ENCODE measurements at places on chromosomes 12 and 14. TPM values are rescaled to one million over a fixed set of nuclear protein-coding genes. Genes with fewer than 3 reads are reported as not detected.

- no peak overlapping the region for H3K4me3 ChIP-seq
- no peak overlapping the region for H3K27ac ChIP-seq
- no peaks in the 10 kb centered on the region for H3K27me3 ChIP-seq
- H3K36me3 ChIP-seq = peaks cover 4% of the 10 kb centered on the region
- no peaks in the 10 kb centered on the region for H3K4me1 ChIP-seq
- no peak for DNase-seq
Observed at GRCh38 chr12:65510007-65510406, 231.5 kb downstream of the MSRB3 start.

GRCh38 chr12:117098361-117099217 lies 627 bp downstream of the TESC start:
- no peak overlapping the region for H3K27ac ChIP-seq
- peaks cover 11% of the 10 kb centered on the region for H3K27me3 ChIP-seq
- H3K4me3 ChIP-seq = peak overlapping the region; percentile 76
- H3K36me3 ChIP-seq = no peaks in the 10 kb centered on the region
- peaks cover 3% of the 10 kb centered on the region for H3K4me1 ChIP-seq

DNA sequence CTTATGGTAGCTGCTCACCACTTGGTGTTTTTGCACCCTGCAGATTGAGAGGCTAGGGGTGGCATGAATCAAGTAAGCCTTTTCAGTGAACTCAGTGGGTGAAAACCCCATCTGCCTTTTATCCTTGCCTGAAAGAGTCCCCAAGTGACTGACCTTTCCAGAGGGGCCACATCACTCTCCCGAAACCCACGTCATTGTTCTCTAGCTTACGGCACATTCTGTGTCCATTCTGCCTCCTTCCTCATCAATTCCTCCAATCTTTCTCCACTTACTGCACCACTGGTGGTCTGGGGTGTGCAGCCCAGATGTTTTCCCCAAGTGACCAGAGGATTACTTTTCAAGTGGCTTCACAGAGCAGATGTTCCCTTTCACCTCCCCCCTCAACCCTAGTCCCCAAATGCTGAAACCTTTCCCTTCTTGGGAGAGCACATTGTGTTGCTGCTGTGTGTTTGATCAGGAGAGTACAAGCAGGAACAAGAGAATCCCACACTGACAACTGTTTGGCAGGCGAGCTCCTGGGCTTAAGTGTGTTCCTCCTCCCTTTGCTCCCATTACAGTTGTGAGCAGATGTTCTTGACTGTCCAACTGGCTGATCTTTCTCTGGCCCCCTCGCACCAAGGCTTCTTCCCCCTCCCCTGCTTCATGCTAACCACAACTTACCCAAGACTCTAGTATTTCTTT lies 138.0 kb upstream of the IGF1 start:
- no peaks in the 10 kb centered on the region for H3K27me3 ChIP-seq
- no peaks in the 10 kb centered on the region for H3K36me3 ChIP-seq

- H3K4me1 ChIP-seq = peaks cover 22% of the 10 kb centered on the region
- H3K36me3 ChIP-seq = no peaks in the 10 kb centered on the region
- peaks cover 4% of the 10 kb centered on the region for H3K27me3 ChIP-seq
- H3K4me3 ChIP-seq = no peak overlapping the region
Observed at GRCh38 chr12:125503128-125503527, 437.9 kb downstream of the AACS start.

- H3K27me3 ChIP-seq = no peaks in the 10 kb centered on the region
- H3K36me3 ChIP-seq = no peaks in the 10 kb centered on the region
- H3K4me1 ChIP-seq = no peaks in the 10 kb centered on the region
- no peak for DNase-seq
- H3K4me3 ChIP-seq = no peak overlapping the region
Observed at GRCh38 chr12:91104812-91105466, 6.4 kb downstream of the LUM start.

DNA sequence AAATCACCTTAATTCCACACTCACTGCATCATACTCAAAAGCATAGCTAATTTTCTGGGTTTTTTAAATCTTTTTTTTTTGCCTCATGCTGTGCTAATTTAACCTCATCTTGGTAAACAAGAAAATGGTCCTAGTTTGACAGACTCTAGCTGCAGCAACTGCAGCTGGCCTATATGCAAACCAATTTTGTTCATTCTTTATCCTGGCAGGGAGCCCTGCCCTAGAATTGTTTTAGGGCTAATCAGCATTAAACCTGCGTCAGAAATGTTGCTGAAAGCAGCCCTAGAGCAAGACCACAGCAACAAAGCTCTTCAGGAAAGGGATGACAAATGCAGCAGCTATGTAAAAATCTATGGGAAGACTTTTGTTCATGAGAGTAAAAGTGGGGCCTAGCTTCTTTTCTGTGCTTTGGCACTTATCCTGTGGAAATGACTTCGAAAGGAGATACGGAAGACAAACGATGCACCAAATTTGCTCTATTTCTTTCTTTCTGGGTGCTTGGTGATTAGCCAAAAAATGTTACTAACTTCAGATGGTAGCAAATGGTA lies 72.2 kb downstream of the DENND5B start:
- no peak overlapping the region for H3K4me3 ChIP-seq
- no peak for DNase-seq
- no peaks in the 10 kb centered on the region for H3K36me3 ChIP-seq
- peaks cover 26% of the 10 kb centered on the region for H3K4me1 ChIP-seq
- H3K27ac ChIP-seq = peak overlapping the region; percentile 36

GRCh38 chr14:91893007-91893406 lies 25.7 kb upstream of the TC2N start:
- no peaks in the 10 kb centered on the region for H3K4me1 ChIP-seq
- DNase-seq = peak; percentile 56
- no peak overlapping the region for H3K4me3 ChIP-seq
- H3K36me3 ChIP-seq = no peaks in the 10 kb centered on the region
- no peaks in the 10 kb centered on the region for H3K27me3 ChIP-seq

DNA sequence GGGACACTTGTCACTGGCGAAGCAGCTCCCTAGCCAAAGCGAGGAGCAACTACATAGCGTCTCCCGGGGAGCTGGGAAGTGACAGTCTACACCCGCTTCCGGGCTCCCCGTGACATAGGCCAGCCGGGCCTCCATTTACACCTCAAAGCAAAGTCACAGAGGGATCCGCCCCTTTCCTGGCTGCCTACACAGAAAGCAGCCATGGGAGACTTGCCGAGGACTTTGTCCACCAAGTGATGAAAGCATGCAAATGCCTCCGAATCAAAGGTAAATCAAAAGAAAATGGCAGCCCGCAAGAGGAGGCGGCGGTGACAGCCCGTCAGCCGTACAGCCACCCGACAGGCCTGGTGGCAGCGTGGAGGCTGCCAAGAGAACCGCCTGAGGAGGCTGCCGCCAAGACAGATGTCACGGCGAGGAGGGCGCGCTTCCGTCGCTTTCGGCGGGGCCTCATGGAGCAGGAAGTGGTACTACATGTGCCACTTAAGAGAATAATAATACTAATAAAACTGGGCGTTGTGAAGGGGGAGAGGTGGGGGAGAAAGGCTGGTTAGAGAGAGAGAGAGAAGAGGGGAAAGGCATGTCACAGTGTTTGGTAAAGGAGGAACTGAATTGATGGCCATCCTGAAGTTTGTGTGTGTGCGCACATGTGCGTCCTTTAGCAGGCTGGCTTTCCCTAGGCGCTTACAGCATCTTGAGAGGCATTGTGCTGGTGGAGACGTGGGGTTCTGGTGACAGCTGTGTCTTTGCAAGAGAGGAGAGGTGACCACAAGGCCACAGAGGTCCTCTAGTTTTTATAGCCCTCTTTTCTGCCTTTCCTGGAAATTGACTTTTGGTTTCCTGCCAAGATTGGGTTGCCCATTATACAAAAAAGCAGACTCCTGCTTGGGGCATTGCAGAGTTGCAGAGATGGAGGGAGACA lies 661.7 kb downstream of the VRK1 start:
- DNase-seq = no peak
- peak overlapping the region; percentile 69 for H3K4me3 ChIP-seq
- H3K27ac ChIP-seq = peak overlapping the region; percentile 72
- peaks cover 7% of the 10 kb centered on the region for H3K36me3 ChIP-seq
- H3K4me1 ChIP-seq = peaks cover 13% of the 10 kb centered on the region

GRCh38 chr12:8572507-8572906 lies 31.8 kb upstream of the CLEC4E start:
- no peak overlapping the region for H3K27ac ChIP-seq
- H3K27me3 ChIP-seq = no peaks in the 10 kb centered on the region
- H3K4me1 ChIP-seq = no peaks in the 10 kb centered on the region
- H3K36me3 ChIP-seq = no peaks in the 10 kb centered on the region
- DNase-seq = no peak

GRCh38 chr12:118534003-118534402 lies 157.6 kb downstream of the SUDS3 start:
- H3K27me3 ChIP-seq = peaks cover 10% of the 10 kb centered on the region
- DNase-seq = no peak
- no peak overlapping the region for H3K4me3 ChIP-seq
- H3K27ac ChIP-seq = no peak overlapping the region
- H3K4me1 ChIP-seq = peaks cover 13% of the 10 kb centered on the region

GRCh38 chr12:22626406-22626805 lies 1.4 kb downstream of the ETNK1 start:
- H3K4me1 ChIP-seq = peaks cover 20% of the 10 kb centered on the region
- peak overlapping the region; percentile 98 for H3K27ac ChIP-seq
- H3K27me3 ChIP-seq = peaks cover 8% of the 10 kb centered on the region
- DNase-seq = no peak

- DNase-seq = no peak
- H3K4me1 ChIP-seq = no peaks in the 10 kb centered on the region
- no peaks in the 10 kb centered on the region for H3K36me3 ChIP-seq
Observed at GRCh38 chr12:108419949-108420348, 80.8 kb upstream of the CMKLR1 start.

GRCh38 chr12:71439613-71440344 lies at the start of gene LGR5:
LGR5 (plus strand) TSS chr12:71439798; CDS start chr12:71440081, 283 bp downstream.
- peak within 1 kb of the TSS; percentile 11 for H3K27ac ChIP-seq
- peak; percentile 78 for DNase-seq
- peaks cover 9% of the 10 kb centered on the region for H3K4me1 ChIP-seq
- peak within 1 kb of the TSS; percentile 94 for H3K4me3 ChIP-seq

- no peaks in the 10 kb centered on the region for H3K27me3 ChIP-seq
- DNase-seq = no peak
- no peak overlapping the region for H3K4me3 ChIP-seq
- H3K36me3 ChIP-seq = no peaks in the 10 kb centered on the region
Observed at GRCh38 chr14:84065811-84066210, 1464.1 kb upstream of the FLRT2 start.

GRCh38 chr12:32305163-32305562 lies 94.2 kb upstream of the FGD4 start:
- H3K4me1 ChIP-seq = peaks cover 19% of the 10 kb centered on the region
- H3K27ac ChIP-seq = no peak overlapping the region
- H3K4me3 ChIP-seq = no peak overlapping the region
- peaks cover 16% of the 10 kb centered on the region for H3K27me3 ChIP-seq
- DNase-seq = no peak
- H3K36me3 ChIP-seq = peaks cover 11% of the 10 kb centered on the region

WDHD1 gene
- 13.9 TPM for total RNA-seq

PPP1R3E gene
- total RNA-seq = 10.8 TPM

RTN1 gene
- 518 TPM for total RNA-seq

SDSL gene
- 0.74 TPM for total RNA-seq

PTPN11 gene
- total RNA-seq = 68.7 TPM

BEST3 gene
- total RNA-seq = not detected

C12orf50 gene
- 0.25 TPM for total RNA-seq

ASCL1 gene
- total RNA-seq = not detected

All from glutamatergic neuron (in vitro differentiated cells).